Midbrain (tissue), 1 donor: ENCODE measurements at places on chromosomes 6 and 20.

DNA sequence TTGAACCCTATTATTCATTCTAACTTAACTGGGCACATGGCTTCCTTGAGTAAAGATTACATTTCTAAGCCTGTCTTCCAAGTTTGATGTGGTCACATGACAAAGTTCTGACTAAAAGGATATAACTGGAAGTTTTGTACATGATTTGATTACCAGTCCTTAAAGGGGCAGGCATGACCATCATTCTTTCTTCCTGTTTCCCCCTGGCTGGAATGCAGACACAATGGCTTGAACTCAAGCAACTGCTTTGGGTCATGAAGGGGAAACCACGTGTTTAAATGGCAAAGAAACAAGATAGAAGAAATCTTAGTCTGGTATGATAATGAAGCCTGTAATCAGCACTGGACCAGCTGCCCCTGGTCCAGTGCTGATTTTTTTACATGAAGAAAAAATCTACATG lies 15.6 kb upstream of the SHLD1 start:
- DNase-seq = no peak

DNA sequence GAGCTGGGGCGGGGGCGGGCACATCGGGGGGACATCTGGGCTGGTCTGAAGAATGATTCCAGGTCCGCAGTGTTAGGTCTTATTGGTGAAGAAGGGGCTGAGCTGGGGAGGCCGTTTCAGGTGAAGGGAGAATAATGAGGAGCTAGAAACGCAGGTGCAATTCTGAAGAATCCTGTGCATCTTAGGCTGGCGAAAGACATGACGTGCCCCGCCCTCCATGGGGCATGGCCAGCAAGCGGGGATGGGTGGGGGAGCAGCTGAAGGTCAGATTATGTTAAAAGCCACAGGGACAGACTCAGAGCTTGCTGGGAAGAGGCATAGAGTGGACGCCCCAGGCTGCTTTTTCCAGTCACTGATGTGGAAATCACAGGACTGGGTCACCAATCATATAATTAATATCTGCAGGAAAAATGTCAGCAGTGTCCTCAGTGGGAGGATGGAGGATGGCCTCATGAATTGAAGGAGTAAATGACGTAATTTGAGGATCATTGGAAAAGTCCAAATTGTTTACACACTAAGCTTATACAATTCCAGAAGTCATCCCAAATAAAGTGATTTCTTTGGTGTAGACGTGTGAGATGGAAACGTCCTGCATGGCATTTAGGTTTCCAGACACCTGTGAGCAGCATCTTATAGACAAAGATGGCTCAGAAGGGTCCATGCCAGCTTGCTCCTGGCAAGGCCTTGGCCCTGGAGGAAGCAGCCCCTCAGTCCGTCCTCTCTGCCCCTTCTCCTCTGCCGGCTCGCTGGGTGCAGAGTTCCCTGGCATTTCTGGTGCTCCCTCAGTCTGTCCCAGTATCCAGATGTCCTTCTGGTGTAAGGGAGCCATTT lies 109.6 kb upstream of the FRMD1 start:
- DNase-seq = no peak

DNA sequence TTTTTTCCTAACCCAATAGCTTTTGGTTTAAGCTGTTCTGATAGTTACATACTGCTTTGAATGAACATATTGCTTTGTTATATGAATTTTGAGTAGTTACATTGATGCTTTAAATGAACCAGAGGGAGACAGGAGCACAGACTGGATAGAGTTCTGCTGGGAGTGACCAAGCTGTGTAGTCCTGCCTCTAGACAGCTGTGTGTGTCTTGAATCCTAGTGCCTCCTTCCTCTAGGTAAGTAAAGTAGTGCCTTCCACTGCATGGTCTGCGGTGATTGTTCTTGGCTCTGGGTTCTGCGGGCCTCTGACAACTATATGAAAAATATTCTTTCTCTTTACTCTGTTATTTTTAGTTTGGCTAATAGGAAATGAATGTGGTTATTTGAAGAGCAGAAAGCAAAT lies 46.0 kb upstream of the ADGRG6 start:
- no peak for DNase-seq

GRCh38 chr20:59633656-59634251 lies 29.4 kb downstream of the PHACTR3 start:
- no peak for DNase-seq

- no peak for DNase-seq
Observed at GRCh38 chr20:31709939-31710338, 12.7 kb downstream of the BCL2L1 start.

GRCh38 chr6:128149796-128150195 lies 248.9 kb upstream of the THEMIS start:
- no peak for DNase-seq

DNA sequence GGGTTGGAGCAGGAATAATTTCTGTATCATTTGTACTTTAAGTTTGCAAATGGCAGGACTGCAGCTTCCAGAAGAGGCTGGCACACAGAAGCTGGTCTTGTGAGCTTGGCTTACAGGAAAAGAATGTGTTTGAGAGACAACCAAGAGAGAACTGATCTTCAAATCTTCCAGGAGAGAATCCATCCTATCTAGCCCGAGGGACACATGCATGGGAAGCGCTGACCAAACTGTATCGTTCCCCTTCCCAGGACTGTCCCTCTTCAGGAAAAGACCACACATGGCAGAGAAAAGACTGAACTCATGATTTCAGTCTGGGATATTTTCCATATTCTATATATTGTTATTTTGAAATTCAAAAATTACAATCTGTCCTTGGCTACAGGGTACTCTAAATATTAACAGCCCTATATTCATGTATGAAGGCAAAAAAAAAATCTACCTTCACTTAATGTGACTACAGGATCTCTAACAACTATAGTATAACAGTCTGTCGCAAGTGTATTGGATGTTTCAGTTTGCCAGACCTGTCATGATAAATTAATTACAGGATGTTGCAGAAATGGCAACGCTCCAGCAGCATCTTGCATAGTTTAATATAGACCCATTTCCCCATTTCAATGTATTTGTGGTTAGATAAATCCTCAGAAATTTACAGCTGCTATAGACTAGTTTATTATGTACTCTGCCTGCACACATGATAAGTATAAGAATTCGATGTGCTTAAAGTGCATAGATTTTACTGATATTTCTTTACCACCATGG lies 99.4 kb downstream of the MYB start:
- no peak for DNase-seq

DNA sequence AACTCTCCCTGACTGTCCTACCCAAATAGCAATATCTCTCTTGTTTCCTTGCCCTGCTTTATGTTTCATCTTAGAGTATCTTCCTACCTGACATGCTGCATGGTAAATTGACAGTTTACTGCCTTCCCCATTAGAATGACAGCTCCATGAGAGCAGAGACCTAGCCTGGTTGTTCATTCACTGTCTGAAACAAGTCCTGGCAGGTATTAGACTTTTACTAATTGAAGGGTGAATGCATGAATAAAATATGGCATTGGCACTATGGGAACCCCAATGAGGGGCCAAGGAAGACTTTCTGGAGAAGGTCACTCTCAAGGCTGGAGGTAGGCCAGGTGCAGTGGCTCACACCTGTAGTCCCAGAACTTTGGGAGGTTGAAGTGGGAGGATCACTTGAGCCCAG lies 3.8 kb upstream of the CITED2 start:
- DNase-seq = no peak

GRCh38 chr20:6683021-6683977 lies 84.2 kb upstream of the BMP2 start:
- no peak for DNase-seq

GRCh38 chr6:151236668-151237401 lies 2.9 kb upstream of the AKAP12 start:
- DNase-seq = no peak

- no peak for DNase-seq
Observed at GRCh38 chr6:14459315-14459714, 341.7 kb downstream of the CD83 start.

- no peak for DNase-seq
Observed at GRCh38 chr20:53439046-53439445, 154.6 kb downstream of the ZNF217 start.

DNA sequence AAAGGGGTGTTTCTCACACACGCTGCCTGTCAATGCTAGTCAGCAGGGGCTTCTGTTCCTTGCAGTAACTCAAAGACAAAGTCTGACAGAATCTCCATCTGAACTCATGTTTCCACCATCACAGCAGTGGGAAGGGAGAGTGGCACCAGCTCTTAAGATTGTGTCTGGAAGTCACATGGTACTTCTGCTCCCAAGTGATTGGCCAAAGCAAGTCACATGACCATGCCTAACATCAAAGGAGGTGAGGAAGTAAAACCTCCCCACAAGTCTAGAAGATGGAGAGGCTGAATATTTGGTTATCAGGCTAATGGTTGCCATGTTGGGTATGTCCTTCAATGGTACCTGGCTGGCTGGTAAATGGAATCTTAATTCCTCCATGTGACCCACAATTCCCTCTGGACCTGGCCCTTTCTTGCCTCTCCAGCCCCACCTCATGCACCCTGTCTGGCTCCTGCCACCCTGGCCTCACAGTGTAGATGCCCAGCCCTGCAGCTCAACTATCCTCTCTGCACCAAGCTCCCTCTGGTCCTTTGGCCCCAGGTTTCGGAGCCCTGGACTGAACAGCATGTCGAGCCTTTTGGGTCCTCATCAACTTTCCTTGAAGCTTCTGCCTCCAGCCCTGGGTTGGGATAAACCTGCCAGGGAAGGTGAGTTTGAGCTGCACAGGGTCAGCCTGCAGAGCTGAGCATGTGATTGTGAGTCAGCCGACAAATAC lies 51.0 kb upstream of the PMEPA1 start:
- no peak for DNase-seq

DNA sequence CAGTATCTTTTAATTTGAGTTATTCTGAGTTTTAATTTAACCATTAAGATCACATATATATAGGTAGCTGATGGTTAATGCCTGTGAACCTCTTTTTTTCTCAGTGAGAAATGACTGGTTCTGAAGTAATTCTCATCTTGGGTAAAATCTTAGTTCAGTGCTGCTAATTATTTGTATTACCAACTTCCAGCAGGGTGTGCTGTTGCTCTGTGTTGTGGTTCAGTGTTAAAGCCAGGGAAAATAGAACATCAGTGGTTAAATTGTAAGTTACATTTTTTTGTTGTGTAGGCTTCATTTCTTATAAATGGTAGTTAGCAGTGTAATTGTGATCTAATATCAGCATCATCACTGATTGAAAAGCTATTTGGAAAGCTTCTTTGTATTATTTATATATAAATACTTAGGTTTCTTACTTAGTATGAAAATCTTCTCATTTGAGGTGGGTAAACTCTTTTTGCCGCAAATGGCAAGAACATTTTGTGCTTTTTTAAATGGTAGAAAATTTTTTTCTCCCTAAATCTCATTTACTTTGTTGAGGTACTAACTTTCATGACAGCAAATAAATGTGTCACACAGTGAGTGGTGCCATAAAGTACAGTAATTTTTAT lies 43.7 kb downstream of the CDC5L start:
- DNase-seq = peak; percentile 62

- DNase-seq = peak; percentile 30
Observed at GRCh38 chr20:10672624-10673127, 1.1 kb downstream of the JAG1 start.

DNA sequence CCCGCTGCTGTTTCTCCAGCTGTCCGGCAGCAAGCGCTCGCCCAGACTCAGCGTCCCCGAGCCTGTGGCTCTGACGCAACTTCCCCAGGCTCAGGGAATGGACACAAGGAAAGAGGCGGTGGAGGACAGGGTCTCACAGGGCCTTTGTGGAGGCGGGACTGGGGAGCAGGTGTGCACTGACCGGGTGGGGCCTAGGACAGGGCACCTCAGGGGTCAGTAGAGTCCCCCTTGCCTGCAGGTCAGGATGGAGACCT lies 20.0 kb downstream of the LAMA5 start:
- DNase-seq = no peak

DNA sequence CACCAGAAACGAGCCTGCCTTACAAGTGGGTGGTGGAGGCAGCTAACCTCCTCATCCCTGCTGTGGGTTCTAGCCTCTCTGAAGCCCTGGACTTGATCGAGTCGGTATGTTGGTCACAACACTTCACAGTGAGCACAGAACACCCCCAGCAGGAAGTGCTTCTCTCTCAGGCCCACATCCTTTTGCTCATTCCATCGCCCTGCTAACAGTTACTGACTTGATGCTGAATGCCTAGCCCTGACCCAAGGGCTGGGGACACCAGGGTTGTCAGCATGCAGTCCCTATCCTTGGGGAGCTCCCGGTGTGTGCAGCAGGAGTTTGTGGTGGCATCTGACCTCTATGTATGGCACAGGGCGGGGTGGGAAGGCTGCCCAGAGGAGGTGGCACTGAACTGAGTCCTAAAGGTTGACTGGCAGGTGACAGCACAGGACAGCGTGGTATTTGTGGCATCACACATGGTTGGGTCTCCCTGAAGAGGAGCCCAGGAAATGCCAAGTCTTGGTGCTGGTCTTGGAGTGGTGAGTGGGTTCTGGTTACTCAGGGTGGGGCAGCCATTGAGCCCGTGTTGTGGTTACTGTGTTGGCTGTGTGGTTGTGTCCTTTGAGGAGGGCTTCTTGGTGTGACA lies 26.7 kb downstream of the GTSF1L start:
- DNase-seq = no peak

DNA sequence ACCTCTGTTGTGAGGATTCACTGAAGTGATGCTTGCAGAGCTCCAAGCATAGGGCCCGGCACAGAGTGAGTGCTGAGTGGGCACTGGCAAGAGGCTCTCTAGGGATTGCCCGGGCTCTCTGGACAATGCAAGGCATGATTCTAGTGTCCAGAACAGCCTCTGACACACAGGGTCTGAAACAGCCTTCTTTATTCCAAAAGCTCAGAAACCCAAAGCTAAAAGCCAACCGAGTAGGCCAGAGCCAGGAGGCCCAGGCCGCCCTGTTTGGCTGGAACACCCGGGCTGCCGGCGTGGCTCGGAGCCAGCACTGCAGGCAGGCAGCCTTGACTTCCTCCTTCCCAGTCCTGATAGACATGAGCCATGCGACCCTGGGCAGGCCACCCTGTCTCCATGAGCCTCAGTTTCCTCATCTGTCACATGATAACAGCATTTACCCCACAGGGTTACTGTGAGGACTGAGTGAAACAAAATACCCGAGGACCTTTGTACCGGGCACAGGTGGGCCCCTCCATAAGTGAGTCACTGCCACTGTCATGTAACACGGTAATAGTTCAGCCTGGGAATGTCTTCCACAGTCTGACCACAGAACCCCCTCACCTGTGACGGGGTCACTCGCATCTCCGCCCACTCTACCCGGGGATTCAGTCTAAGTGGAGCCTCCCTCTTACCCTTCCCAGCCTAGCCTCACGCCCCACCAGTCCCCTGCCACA lies 51.5 kb downstream of the PTPRT start:
- peak; percentile 36 for DNase-seq

DNA sequence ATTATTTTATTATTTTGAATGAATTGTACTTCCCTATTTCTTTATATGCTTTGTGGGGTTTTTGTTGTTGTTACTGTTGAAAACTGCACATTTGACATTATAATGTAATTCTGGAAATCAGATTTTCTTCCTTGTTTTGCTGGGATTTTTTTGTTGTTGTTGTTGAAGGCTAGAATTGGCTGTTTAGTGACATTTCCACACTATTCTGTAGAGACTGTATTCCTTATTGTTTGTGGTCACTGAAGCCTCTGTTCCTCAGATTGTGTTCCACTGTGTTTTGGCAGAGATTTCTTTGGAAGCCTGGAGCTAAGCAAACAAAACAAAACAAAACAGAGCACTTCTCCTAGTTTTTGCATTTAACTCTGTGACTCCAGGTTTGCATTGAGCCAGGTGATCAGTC lies 52.9 kb downstream of the CDYL start:
- DNase-seq = no peak

- DNase-seq = no peak
Observed at GRCh38 chr6:2141644-2142290, 103.6 kb downstream of the GMDS start.
